Uterus (tissue), 4 donors: ENCODE measurements at places on chromosomes 12 and 14. TPM values are rescaled to one million over a fixed set of nuclear protein-coding genes. Genes with fewer than 3 reads are reported as not detected.

FAIM2 gene
- total RNA-seq = 11.9 TPM

DNA sequence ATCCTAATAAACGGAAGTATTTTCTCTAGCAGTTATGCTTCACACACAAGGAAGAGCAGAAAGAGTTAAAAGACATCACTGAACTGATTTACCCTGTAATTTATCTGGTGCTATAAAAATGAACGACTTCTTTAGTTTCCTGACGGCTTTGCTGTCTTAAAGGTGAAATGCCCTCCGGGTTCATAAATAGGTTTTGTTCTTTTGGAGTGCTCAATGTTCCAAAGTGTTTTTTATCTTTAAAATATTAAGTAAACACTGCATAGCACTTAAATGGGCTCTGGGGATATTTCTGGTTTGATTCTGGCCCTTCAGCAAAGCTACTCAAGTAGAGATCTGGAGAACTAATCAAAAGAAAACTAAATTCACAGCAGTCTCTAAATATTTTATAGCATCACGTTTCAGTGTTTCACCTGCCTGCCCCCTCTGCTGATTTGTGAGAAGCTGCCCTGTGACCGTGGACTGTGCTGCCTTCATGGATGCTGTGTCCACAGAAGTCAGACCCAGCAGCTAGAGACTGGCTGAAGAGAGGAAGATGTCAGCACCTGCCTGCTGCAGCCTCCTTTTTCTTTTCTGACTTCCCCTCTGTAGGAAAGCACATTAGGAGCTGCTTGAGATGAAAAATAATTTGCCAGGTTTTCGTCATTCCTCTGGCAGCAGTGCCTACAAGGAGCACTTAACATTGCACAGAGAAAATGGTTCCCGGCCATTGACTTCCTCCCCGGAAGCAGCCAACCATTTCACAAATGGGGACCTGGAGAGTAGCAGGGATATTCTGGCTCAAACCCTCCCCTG lies 205.1 kb upstream of the FSCB start:
- no peak for DNase-seq

DNA sequence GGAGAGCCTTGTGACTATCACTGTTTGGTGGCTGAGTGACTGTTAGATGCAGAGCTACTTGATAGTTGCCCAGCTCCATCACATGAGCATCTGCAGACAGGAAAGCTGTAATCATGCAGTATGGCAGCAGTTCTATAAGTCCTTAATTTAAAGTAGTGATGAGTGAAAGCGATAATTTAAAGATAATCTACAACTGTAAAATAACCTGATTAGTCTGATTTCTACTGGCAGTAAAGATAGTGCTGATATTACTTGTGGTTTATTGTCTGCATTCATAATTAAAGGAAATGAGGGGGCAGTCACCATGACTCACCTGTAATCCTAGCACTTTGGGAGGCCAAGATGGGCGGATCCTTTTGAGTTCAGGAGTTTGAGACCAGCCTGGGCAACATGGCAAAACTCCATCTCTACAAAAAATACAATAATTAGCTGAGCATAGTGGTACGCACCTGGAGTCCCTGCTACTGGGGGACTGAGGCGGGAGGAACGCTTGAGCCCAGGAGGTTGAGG lies 41.2 kb upstream of the PLEKHD1 start:
- DNase-seq = no peak

DNA sequence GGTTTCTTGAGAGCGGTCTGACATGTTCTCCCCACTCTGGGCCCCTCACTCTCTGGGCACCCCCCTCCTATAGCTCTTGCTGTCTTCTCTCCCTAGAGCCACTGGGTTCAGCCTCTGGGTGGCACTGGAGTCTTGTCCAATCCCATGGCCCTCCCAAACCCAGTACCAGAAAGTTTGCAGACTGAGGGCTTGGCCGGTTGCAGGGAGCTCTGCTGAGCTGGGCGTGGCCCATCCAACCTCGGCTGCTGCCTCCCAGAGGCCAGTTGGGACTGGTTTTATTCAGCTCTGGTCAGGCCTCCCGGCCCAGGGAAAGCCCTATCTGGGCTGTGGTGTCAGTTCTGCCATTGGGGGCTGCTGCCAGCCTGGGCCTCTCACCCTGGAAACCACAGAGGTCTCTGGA lies 37.9 kb downstream of the ISCA2 start:
- DNase-seq = no peak

DNA sequence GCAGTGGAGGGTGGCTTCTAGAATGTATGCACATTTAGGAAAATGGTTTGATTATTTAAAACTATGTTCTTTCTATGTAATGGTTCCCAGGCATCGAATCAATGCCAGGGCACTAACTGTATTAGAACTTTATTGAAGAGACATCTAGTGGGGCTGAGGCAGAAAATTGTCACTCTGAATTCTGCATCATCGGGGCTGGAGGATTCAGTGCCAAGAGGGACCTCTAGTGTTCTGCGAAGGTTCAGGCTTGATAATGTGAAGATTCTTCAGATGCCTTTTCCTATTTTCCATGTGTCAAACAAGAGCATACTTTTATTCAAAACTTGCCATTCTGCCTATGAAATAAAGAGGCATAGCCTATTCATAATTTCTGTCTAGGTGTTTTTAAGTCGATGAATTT lies 146.3 kb downstream of the CAND1 start:
- DNase-seq = no peak

- DNase-seq = no peak
Observed at GRCh38 chr12:103998976-103999375, 33.3 kb downstream of the TDG start.

DNA sequence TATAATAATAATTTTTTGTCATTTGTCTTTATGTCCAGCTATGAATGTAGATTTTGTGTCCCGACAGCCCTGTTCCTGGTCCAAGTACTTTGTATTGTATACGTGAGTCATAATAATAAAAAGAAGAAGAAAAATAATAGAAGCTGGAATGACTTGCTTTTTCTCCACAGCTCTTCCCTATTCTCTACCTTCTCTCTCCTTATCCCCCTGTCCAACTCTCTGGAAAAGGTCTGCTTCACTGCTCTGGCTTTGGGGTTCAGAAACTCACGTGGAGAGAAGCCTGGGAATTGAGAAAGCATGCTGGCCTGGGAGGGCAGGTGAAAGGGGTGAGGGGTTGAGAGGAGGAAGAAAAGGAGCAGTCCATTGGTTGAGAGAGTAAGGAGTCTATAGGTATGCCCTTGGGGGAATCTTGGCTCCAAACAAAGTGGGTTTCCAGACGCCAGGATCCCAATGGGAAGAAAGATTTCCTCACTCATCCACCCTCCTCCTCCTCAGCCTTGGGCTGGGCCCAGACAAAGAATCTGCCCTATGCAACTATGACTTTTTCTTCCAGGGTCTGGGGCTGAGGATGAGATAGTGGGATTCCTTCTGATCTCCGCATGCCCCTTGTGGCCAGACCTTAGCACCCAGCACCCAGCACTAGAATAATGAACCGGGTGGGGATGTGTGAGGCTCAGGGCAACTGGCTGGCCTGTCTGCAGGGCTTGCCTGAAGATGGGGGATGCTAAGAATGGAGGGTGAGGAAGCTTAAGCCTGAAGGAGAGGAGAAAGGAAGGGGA lies 4.0 kb downstream of the HOXC8 start:
- no peak for DNase-seq

DNA sequence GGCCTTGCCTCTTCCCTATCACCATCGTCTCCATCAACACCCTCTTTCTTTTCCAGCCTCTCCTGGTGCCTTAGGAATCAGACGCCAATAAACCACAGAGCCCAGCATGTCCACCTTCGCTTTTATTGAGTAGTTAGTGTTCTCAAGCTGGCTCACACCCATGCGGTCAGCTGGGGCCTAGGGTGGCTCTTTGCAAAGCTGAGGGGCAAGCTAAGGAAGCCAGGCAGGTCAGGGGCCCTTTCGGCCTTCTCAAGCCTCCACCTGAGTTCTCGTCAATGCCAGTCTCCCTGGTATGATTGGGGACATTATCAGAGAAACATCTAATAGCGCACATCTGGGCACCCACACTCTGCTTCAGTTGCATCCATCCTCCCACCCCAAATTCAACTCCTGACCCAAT lies 737 bp upstream of the TEX52 start:
- no peak for DNase-seq

- DNase-seq = no peak
Observed at GRCh38 chr12:65339161-65339560, 60.7 kb downstream of the MSRB3 start.

GPR68 gene
- not detected for total RNA-seq

DNA sequence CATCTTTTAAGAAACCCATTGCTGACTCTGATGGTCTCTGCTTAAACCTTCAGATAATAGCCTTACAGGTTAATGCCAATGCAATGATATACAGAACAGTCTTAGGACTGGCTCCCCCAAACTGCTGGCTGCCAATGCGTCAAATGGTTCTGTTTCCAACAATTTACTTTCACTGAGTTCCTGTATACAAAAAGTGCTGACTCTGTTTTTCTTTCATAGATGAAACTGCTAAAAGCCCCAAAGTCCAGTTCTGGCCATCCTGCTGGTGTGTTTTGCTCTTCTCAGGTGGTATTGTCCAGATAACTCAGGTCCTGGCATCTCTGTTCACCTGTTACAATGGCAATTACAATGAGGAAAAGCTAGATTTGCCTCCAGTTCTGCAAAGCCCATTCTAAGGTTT lies 326.9 kb downstream of the GRIN2B start:
- no peak for DNase-seq

ESR2 gene
- 8.2 TPM for total RNA-seq

- no peak for DNase-seq
Observed at GRCh38 chr12:80763874-80764273, 47.2 kb downstream of the MYF5 start.

DNA sequence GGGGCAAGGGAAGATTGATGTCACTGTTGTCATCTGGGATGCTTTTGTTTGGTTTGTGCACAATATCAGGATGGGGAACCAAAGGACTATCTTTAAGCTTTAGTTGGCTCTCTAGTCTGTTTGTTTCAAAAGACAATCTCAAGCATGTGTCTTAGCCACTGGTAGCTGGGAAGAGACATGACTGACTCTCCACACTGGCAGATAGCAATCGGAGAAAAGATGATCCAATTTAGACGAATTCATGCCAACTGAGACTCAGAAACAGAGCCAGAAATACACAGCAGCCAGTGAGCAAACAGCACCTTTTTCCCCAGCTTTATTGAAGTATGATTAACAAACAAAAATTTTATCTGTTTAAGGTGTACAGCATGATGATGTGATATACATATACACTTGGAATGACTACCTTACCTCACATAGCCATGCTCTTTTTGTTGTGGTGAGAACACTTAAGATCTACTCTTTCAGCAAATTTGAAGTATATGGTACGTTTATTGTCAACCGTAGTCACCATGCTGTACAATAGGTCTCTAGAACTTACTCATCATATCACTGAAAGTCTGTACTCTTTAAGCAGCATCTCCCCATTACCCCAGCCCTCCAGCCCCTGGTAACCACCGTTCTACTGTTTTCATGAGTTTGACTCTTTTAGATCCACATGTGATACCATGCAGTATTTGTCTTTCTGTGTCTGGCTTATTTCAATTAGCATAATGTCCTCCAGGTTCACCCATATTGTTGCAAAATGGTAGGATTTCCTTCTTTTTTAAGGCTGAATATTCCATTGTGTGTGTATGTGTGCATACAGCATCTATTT lies 50.6 kb downstream of the DUSP16 start:
- no peak for DNase-seq

B4GALNT3 gene
- total RNA-seq = 3.8 TPM

DNA sequence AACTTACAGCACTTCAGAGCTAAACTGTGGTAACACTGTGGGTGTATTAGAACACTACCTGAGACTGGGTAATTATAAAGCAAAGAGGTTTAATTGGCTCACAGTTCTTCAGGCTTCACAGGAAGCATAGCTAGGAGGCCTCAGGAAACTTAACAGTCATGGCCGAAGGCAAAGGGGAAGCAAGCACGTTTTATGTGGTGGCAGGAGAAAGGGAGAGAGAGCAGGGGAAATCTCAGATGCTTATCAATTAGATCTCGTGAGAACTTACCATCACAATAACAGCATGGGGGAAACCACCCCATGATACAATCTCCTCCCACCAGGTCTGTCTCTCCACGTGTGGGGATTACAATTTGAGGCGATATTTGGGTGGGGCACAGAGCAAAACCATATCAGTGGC lies 512.6 kb downstream of the RERGL start:
- DNase-seq = no peak

DNA sequence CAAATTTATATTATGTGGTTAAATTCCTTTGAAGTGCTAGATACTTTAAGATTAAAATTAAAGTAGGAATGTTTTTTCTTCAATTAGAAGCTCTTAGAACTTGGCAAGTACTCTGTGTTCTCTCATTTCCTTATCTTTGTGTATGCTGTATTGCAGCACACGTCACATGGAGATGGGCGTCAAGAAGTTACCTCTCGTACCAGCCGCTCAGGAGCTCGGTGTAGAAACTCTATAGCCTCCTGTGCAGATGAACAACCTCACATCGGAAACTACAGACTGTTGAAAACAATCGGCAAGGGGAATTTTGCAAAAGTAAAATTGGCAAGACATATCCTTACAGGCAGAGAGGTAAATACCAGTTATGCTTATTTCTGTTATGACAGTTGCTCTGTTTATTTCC lies 19.7 kb downstream of the MARK3 start:
- no peak for DNase-seq

DNA sequence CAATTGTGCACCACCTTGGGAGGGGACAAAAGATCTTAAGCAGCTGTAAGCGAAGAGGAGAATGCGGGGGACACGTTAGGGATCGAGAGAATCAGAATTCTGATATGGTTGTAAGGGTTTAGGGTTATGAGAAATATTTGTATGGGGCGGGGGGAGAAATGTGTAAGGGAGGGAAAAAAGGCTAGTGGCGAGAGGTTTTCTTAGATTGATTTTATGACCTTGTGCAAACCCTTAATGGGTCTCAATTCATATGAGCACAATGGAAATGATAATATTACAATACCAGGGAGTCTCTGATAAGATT lies 396 bp downstream of the NDUFA9 start:
- DNase-seq = no peak

GRCh38 chr12:89733579-89734201 lies 25.1 kb upstream of the ATP2B1 start:
- DNase-seq = no peak

DNA sequence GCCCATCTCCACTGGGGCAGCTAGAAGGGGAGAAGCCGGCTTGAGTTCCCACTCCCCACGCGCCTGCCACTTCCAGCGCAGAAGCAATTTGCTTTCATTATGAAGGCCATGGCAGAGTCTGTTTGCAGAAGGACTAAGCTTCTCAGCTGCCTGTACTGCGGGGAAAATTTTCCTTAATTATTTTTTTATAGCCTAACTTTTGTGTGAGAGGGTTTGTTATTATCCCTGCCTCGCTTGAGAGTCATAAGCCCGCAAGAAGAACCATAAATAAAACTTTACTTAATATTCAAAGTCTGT lies 56.0 kb upstream of the DLK1 start:
- no peak for DNase-seq

FOXN3 gene
- total RNA-seq = 37.7 TPM

CLEC4D gene
- not detected for total RNA-seq

DNA sequence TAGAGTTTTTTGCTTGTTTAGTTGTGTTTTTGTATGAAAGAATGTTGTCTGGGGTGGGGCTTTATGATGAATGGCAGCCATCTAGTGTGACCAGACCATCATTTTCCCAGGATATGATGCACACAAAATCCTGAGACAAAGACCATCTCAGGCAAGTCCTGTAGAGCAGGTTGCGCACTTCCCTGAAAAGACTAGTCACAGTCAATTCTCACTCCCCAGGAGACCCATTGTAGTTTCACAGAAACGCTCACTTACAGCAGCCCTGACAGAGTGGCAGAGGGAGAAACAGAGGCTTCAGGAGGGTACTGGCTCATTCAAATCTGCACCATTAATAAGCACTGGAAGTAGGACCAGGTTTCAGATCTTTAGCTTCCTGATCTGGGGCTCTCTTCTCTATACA lies 183.2 kb downstream of the TMEM117 start:
- no peak for DNase-seq
